ENCODE measurements at places on chromosomes 7 and 10.

DNA sequence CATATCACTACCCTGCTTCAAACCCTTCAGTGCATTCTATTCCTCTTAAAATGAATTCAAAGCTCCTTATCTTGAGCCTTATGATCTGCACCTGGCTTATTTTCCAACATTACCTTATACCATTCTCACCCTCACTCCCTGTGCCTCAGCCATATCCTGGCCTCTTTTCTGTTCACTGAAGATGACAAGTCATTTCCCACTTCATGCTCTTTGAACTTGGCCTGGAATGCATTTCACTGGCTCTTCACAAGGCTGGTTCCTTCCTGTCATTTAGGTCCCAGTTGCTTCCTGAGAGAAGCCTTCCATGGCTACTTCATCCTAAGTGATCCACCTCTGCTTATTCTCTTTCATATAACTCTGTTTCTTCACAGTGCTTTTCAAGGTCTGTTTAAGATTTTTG, 3.2 kb upstream of the LIPF start:
- DNase-seq = no peak

DNA sequence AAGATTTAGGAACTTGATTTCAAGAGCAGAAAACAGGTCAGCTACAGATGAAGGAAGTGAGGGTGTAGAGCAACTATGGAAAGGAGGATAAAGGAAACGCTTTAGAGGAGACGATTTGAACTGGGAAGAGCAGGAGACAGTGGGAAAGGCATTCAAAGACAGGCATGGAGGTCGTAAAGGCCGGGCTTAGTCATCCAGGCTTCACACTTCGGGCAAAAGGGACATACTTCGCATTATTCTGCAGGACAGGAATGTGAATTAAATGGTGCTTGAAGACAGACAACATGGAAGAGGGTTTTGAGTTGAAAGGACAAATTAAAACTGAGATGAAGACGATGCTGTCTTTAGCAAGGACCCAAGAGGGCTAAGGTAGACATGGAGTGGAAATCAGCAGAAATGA, 8.1 kb downstream of the FAM171A1 start:
- DNase-seq = no peak

- DNase-seq = no peak
These were observed 5.1 kb upstream of the TACC2 start for GRCh38 chr10:121983852-121984251.

DNA sequence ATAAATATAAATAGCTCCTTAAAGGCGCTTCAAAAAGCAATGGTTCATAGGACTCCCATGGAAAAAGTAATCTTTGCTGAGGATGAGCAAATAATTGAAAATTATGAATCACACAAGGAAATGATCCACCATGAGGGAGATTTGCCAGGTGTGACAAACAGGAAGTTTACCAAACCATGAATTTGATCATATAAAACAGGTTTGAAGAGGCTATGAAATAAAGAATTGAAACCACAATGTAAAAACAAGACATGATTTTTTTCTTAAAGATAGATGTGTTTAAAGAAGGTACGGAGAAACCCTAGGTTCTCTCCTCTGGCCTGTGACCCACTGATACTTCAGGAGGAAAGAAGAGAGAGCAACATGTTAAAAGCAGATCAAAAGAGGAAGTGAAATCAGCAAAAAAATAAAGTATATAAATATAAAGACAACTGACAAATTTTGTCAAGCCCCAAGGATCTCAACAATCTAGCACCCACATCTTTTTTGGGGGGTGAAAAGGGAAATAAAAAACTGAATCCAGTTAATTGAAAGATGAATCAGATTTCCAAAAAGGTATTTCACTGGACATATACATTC, 111.3 kb upstream of the ASAH2 start:
- no peak for DNase-seq

DNA sequence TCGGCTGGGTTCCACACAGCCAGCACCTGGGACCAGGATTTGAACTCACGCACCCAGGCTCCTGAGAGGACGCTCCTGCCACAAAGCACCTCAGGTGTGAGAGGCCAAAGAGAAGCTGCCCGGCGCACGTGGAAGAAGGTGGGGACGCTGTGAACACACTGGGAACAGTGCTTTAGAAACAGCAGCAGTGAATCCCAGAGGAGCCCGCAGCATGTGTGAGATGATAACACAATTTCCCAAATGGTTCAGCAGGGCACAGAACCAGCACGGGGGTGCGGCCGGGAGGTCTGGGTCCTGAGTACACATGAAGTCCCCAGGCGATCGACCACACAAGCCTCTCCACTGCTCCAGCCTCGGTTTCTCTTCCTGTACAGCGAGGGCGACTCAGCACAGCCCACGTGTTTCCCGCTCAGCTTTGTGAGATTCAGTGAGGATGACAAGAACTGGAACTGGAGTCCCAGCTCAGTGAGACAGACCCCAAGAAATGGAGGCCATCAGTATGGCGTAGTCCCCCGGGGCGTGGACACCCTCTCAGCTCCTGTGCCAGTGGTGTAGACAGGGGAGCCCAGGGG, 188.3 kb downstream of the MAD1L1 start:
- DNase-seq = no peak

- DNase-seq = no peak
These were observed 365.1 kb upstream of the NFE2L3 start for GRCh38 chr7:25786936-25787335.

- no peak for DNase-seq
These were observed 3.4 kb upstream of the ERCC6 start for GRCh38 chr10:49542353-49542752.

GRCh38 chr10:114749510-114749909, 72.1 kb upstream of the FHIP2A start:
- DNase-seq = no peak

GRCh38 chr7:114062810-114063209, 144.0 kb upstream of the PPP1R3A start:
- DNase-seq = no peak

DNA sequence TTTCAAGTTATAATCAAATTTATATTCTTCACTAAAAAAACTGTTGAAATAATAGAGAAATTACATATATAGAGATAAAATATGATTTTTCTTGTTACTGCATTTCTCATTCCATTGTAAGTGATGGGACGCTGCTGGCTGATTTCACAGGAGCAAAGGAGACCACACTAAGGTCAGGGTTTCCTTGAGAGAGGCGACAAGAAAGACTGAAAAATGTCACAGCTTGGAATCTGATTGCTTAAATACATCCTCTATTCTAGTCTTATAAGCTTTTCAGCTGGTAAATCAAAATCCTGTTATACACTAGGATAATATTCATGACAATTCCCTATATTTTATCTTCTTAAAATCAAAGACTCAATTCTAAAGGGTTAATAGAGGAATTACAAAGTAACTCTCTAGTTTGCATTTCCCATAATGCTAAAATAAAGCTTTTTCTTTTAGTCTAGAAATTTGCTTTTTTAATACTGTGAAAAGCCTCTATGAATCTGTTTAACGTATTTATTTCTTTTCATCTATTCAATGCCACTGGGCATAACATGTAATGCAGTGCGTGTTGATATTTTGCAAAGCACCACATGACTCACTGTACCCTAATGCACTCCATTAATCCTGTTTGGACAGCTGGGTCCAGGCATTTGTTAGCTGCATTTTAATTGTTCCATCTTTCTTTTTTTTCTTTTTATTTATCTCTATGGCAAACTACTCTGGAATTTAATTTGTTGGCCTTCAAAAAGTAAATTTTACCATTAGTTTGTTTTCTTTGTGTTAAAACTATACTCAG, 81.7 kb downstream of the RNF32 start:
- DNase-seq = no peak

DNA sequence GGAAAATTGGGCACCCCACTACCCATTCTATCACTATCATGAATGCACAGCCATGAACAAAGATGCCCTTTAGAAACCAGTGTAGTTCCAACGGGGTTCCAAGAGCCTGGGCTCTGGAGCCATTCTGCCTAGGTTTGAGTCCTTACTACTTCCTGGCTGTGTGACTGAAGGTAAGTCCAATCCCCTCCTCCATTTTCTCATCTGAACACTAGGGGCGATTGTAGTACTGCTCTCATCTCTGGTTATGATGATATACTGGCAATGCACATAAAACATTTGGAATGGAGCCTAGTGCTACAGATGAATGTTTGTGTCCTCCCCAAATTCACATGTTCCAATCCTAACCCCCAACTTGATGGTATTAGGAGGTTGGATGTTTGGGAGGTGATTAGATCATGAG, 28.1 kb upstream of the CDH23 start:
- no peak for DNase-seq

- DNase-seq = no peak
These were observed 23.6 kb upstream of the ZNF37A start for GRCh38 chr10:38070501-38070900.

DNA sequence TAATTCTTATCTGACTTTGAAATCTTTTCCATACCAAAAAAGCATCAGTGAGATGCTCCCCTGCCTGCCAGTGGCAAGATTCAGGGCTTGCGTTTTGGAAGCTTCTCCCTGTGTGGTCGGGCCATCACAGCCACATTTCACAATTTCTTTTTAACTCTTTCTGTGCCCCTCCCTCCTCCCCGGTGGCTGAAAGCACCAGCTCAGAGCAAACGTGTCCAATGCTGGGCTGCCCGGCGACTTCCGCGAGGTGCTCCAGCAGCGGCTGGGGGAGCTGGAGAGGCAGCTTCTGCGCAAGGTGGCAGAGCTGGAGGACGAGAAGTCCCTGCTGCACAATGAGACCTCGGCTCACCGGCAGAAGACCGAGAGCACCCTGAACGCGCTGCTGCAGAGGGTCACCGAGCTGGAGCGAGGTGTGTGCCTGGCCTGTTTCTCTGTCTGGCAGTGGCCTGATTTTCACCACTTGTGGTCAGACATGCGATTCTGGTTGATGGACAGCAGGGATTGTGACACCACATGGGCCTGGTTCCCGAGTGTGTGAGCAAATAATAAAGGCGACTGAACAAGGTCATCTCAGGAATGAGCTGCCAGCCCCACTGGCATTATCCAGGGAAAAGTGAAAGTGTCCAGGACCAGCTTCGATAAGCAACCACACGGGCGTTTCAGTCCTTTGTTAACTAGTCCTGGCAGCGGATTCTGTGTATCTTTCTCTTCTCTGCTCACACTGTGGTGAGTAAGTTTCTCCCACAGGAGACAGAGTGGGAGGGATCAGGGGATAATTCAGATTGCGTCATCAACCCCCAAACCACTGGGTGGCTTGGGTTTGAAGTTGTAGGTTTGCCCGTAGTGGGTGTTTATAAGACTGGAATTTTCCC, 2.6 kb downstream of the NPTX2 start:
- peak; percentile 11 for DNase-seq

GRCh38 chr10:100890141-100890672, 22.6 kb upstream of the SLF2 start:
- DNase-seq = no peak
